ENCODE measurements at places on chromosomes 5 and 9. TPM values are rescaled to one million over a fixed set of nuclear protein-coding genes. Genes with fewer than 3 reads are reported as not detected.

CDKN2A gene
- total RNA-seq = 0.82 TPM

BAAT gene
- total RNA-seq = 0.22 TPM

PDLIM7 gene
- 64.4 TPM for total RNA-seq

REEP2 gene
- 29.5 TPM for total RNA-seq

KIF4B gene
- 0.33 TPM for total RNA-seq

SYK gene
- total RNA-seq = 5.9 TPM

GZMA gene
- 1.2 TPM for total RNA-seq

Measured in camera-type eye (tissue), 1 donor.